ENCODE measurements at places on chromosomes 6 and 20. TPM values are rescaled to one million over a fixed set of nuclear protein-coding genes. Genes with fewer than 3 reads are reported as not detected.

- no peak for DNase-seq
Observed at GRCh38 chr20:2287504-2287903, 8.3 kb upstream of the TGM3 start.

- DNase-seq = no peak
Observed at GRCh38 chr20:49919009-49919408, 3.7 kb upstream of the SPATA2 start.

DNA sequence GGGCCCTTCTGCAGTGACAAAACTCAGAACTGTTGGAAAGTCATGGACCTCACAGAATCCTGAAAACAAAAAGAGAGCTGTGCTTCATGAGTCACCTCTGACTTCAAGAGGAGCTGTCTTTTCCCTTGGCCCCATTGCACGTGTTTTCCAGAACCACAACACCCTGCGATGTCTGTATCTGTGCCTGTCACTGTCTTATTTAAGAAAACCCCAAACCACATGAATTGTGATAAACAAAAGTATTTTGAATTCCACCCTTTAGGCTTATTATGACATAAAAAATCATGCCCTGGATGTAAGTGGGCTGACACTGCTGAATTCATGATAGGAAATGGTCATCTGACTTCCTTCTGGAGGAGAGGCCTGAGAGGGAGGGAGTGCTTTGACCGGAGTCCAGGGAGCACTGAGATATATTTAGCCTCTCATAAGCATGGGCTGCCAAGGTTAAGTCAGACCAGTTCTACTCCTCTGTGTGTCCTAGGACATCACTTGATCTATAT lies 96.4 kb upstream of the DUSP22 start:
- DNase-seq = peak; percentile 49

- no peak for DNase-seq
Observed at GRCh38 chr6:134491477-134491876, 173.6 kb upstream of the SGK1 start.

DNA sequence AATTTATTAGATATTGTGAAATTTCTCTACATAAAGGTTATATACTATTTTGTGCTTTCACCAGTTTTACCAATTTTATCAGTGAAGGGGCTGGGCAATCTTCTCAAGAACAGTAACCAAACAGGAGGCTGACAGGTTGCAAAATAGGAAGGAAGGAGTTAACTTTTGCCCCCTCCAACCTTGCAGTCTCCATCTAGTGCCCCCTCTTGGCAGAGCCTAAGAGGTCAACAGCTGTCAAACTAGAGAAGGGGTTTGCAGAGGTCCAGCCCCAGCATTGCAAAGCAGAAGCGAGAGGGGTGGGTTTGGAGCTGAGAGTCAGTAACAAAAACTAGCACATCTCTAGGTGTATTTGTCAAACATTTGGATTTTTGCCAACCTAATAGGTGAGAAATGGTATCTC lies 391.0 kb downstream of the CDC5L start:
- no peak for DNase-seq

GRCh38 chr20:59448196-59448595 lies 147.8 kb downstream of the EDN3 start:
- DNase-seq = no peak

GRCh38 chr20:62500237-62500864 lies 24.6 kb upstream of the GATA5 start:
- DNase-seq = peak; percentile 80

- no peak for DNase-seq
Observed at GRCh38 chr20:46894579-46894958, at the start of gene EYA2. TSS of gene EYA2 (plus strand) at chr20:46894843. CDS start at chr20:46990011, 95,168 bp downstream.

DNA sequence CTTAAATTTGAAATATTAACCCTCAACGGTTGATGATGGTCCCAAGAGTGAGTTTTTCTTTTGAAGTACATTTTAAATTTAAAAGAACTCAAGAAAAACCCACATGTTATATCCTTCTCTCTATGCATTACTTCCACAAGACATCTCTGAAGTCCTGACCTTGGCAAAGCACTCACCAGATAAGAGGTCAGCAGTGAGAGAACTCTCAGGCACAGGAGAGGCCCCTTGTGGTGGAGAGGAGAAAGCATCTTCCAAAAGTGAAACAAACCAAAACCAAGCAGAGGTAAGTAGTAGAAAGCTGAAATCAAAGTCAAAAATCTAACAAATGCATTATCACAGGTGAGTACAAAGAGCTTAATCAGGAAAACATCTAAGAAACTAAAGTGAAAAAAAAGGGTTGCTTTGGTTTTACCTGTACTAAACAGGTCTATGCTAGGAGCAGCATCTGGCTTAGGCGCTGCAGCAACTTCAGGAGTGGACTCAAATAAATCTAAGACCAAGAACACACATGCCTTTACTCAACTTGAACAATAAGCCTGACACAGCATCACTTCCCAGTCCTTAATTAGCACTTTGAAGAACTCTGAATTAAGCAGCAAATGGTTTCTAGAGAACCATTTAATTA lies 80.5 kb downstream of the PRSS35 start:
- DNase-seq = no peak

GRCh38 chr6:157203312-157203744 lies 120.0 kb downstream of the TMEM242 start:
- no peak for DNase-seq

- DNase-seq = no peak
Observed at GRCh38 chr20:38373231-38373867, 27.1 kb downstream of the LBP start.

GRCh38 chr6:7267466-7268091 lies 45.4 kb downstream of the SSR1 start:
- DNase-seq = no peak

DNA sequence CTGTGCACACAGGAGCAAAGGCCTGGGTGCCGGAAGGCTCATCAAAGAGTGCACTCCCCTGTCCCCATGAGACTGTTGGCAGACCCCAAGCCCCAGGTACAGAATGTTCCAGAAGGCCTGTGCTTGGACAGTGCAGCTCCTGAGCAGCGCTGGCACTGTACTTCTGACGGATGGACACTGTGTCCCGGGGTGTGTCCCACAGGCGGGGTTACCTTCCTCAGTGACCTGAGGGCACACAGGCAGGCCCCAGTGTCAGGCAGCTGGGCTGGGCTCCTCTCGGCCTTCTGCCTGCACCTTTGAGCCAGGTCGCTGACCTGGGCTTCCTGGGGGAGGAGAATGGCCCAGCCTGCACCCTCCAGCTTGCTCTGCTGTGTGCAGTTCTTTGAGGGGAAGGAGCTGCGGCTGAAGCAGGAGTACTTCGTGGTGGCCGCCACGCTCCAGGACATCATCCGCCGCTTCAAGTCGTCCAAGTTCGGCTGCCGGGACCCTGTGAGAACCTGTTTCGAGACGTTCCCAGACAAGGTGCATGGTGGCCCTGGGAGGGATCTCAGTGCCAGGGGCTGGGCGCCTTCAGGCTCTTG lies 30.1 kb downstream of the PYGB start:
- DNase-seq = no peak

DNA sequence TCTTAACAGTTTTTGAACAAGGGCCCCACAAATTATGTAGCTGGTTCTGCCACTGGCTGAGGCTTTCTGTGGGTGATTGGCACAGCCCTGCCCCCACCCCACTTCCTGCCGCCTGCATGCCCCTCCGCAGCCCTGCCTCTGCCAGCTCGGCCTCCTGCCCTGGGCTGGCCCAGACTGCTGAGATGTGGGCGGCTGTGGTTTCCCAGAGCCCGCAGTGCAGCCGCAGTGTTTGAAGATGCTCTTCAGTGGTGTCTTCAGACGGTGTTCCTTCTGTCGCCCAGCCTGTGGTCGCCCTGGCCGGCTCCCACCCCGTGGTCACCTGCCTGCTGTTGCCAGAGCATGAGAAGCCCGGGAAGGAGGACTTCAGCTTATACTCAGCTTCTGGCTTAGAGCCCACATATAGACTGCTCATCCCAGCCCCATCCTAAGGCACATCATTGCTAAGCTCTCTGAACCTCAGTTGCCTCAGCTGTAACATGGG lies 154.3 kb downstream of the VEGFA start:
- DNase-seq = peak; percentile 73

- no peak for DNase-seq
Observed at GRCh38 chr20:23087587-23088251, 1.6 kb upstream of the CD93 start.

- peak; percentile 17 for DNase-seq
Observed at GRCh38 chr6:125154761-125155135, 1.2 kb downstream of the TPD52L1 start.

GRCh38 chr6:130681028-130681427 lies 146.2 kb upstream of the SMLR1 start:
- no peak for DNase-seq

GRCh38 chr20:31494131-31494530 lies 19.0 kb downstream of the REM1 start:
- no peak for DNase-seq

GRCh38 chr20:6855796-6856195 lies 88.3 kb downstream of the BMP2 start:
- DNase-seq = no peak

DNA sequence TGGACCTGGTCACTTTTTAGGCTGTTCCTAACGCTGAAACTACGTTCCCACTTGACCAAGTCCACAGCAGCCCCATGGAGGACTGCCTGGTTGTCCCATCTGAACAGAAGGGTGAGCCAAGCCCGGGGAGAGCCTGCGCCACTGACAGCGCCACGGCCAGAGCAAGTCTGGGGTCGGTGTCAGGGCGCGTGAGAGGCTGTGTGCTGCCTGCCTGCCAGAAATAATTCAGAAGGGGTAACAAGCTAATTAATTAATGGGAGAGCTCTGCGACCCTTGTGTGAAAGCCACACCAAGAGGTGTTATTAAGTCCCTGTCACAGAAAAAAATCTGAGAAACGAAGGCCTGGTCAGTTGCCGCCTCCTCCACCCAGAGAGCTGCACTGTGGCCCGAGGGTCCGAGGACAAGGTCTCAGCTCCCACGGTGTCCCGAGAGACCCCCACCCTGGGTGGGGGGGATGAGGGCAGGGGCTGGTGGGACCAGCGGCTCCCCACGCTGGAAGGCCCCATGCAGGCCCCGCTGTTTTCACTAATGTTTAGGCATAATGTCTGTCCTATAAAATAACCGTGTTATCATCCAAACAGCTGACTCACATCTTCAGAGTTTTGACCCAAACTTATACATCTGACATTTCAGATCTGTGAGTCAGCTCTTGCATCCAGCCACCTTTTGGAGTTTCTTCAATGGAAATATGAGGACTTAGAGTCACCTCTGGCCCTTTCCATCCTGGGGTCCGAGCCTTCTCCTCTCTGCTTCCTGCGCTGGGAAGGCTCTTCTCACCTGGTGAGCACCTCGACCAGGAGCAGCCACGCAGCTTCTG lies 58.5 kb downstream of the DLL1 start:
- DNase-seq = no peak

GRCh38 chr6:121857551-121857950 lies 422.1 kb downstream of the GJA1 start:
- no peak for DNase-seq

DNA sequence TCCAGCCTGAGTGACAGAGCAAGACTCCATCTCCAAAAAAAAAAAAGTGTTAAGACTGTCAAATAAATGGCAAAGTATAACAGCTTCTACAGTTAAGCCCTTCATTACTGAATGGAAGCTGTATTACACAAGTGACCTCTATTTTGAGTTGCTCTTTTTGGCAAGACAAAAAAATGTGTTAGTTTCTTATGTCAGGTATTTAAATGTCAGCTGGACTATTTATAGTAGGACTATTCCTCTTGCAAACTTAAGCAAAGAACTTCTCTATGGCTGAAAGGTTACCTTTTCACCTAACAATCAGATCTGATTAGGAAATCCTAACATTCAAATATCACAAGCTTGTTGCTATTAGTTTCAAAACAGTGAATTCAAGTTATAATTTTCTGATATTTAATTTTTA lies 12.4 kb downstream of the UBE2V1 start:
- no peak for DNase-seq

DNA sequence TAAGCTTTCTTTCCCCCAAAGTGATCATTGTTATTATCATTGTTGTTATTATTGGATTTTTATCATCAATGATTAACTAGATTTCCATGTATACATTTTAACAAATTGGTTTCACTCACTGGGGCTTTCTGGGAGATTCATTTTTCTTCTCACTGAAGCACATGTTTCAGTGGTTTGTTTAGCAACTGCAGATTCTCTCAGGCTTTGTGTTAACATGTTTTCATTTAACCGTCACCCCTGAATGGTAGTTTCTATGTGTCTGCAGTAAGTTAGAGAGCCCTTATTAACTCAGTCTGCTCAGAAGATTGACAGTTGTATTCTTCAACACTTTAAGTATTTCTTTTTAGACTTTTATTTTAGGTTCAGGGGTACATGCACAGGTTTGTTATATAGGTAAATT lies 12.4 kb downstream of the ZKSCAN4 start:
- DNase-seq = no peak

DNA sequence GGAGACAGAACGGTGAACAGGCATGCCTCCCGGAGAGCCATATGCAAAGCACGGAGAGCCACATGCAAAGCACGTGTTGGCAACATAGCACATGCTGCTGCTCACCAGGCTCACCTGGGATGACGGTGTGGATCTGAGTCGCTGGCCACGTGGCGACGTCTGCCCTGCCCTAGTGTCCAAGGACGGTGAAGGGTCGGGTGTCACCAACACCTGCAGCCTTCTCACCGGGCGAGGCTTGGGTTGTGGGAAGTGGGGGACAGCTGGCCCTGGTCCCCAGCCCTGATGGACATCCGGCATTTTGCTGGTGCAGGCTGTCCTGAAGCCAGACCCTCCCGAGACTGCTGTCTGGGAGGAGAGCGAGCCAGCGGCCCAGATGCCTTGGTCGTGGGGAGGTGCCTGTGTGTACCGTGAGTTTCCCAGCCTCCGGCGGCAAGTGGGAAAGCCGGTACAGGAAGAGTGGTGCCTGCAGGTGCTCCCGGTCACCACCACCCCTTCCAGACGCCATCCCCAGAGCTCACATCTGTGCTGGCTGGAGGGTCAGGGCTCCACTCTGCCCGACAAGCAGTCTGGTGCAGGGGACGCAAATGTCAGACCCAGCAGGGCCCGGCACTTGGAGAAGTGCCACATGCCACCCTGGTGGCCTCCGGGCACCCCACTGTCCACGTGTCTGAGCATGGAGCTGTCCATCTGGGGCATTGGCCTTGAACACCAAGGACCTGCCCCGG lies 5.9 kb upstream of the ADRM1 start:
- no peak for DNase-seq

DNA sequence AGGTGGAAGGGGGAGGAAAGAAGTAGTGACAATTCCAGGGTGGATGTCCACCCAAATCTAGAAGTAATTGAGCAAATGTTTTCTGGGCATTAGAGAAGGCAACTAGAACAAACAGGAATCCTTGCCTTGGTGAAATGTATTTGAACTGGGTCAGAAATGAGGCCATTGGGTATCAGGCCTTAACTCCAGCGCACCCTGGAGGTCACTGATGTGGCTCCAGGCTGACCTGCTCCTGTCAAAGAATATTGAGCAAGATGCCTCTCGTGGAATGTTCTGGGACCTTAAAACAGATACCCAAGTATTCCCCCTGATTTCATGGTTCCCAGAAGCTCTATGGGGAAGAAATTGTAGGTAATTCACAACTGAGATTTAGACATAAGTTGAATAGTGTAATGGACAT lies 6.9 kb downstream of the HLA-DPB1 start:
- DNase-seq = no peak

TAF4 gene
- 18.0 TPM for total RNA-seq

C6orf47 gene
- 26.7 TPM for total RNA-seq

SAPCD1 gene
- total RNA-seq = 14.6 TPM

TLDC2 gene
- total RNA-seq = not detected

PRSS35 gene
- not detected for total RNA-seq

TREML2 gene
- 21.5 TPM for total RNA-seq

EZR gene
- total RNA-seq = 228 TPM

DSP gene
- total RNA-seq = 0.33 TPM

IP6K3 gene
- total RNA-seq = not detected

MTFR2 gene
- 21.4 TPM for total RNA-seq

LMBRD1 gene
- 30.7 TPM for total RNA-seq

RAET1L gene
- total RNA-seq = not detected

Data from activated CD4-positive, alpha-beta memory T cell treated with anti-CD3 and anti-CD28 coated beads, Interleukin-2, amount 10 ng/mL, durations not matched to agents 7 days and 5 days (primary cell).